ENCODE measurements at places on chromosomes 2 and 18.

GRCh38 chr18:55256226-55256928 is 297.1 kb upstream of the CCDC68 start:
- DNase-seq, result no peak

DNA sequence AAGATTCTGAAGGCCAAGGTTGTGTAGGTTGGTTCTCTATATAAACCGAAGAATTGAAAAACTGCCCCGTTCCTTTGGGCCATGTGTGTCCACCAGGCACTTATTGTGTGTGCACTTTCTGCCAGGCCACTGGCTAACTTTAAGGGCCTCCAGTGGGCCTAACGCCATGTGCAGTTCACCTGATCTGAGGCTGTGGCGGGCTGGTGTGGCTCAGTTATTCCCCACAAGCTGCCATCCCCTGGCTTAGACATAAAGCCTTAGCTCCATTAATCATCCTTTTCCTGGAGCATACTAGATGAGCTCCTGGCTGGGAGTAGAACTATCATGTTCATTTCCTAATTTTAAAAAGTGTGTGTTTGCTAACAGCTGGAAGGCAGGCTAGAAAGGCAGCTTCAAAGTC is 304.1 kb upstream of the TNP1 start:
- no peak for DNase-seq

DNA sequence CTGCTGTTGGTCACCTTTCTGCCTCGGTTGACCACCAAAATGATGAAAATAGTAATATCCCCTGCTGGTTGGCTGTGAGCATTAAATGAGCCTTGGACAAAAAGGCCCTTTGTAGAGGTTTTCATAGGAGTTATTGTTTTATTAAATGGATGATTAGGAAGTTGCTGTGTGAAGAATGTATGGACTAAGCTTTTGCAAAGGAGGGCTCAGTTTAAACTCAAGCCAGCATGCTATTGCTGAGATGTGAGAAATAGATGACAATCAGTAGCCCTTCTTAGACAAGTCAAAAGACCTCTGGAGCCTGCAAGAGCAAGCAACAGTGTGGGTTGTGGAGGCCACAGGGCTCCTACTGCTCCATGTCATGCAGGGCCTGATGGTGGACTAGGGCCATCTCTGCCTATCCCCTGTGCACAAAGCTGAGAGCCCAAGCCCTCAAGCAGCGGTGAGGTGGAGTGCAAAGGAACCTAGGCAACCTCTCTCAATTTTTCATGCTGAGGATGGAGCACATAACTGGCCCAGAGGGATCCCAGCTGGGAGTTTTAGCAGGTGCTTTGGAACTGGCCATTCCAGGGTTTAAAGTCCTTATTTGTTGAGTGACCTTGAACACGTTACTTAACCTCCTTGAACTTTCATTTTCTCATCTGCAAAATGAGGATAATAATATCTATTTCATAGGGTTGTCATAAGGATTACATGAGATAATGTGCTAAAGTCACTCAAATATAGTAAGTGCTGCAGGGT is 37.1 kb downstream of the FOSL2 start:
- no peak for DNase-seq

DNA sequence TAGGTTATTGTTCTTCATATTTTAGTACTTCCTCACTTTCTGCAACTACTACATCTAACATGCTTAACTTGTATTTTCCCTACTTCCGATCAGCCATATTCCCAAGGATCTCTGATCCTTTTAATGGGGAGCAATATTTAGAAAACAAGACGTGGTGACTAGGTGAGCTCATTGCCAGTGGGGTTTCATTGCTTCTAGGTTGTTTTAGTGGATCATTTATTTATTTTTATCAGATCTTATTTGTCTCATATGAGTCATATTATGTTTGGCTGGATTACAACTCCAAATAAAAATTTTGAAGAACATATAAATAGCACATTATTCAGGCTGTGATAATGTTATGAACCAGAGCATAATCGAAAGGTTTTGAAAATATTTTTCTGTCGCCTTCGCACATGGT is 480.9 kb upstream of the TMEFF2 start:
- no peak for DNase-seq

DNA sequence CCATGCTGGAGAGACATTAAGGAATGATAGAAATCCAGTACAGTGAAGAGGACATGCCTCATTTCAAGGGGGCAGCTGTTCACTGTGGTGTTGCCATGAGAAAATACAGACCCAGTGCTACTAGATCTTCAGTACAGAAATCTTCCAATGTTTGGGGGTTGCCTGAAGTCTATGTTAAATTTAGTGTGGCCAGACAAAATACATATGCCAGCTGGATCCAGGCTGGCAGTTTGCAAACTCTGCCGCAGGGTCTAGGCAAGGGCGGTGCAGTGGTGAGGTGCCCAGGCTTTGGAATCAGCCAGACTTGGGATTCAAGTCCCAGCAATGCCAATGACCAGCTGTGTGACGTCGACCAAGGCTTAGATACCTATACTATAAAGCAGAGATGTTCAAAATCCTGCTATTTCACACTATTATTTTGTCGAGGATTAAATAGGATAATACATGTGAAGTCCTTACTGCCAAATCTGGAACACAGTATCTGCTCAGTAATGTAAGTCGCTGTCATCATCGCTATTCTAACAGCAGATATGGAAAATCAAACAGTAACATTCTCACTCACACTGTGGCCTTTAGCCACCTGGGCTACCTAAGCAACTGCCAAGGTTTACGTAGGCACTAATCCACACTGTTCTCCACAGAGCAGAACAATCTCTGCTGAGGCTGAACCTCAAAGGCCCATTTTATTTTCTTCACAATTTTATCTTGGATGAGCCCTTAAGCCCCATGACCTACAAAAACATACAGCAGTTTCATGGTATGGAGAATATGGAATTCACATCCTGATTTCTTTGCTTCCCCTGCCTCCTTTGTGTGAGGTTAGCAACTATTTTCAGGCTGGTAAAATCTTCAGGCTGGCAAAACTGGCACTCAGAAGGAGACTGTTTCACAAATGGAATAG is 5.9 kb upstream of the TMSB10 start:
- DNase-seq, result no peak

GRCh38 chr18:64717026-64717425 is 568.1 kb upstream of the LINC00305 start:
- no peak for DNase-seq

DNA sequence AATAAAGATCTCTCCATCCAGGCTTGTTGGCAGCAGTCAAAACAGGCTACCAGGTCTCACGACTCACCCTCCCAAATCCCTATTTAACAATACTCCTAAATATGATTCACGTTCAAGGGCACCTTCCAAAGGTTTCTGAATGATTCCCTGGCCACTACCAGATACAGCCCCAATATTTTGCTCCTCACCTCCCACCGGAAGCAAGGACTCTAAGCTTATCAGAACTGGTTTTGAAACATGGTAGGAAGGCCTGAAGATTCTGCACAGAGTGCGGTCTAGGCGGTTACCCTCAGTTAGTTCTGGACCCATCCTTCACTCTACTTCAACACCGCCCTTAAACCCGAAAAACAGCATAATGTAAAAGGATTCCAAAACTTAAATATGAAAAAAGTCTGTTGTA is 5.2 kb downstream of the PPP4R1 start:
- DNase-seq, result no peak

GRCh38 chr2:16328521-16329190 is 337.0 kb downstream of the CYRIA start:
- DNase-seq, result no peak

DNA sequence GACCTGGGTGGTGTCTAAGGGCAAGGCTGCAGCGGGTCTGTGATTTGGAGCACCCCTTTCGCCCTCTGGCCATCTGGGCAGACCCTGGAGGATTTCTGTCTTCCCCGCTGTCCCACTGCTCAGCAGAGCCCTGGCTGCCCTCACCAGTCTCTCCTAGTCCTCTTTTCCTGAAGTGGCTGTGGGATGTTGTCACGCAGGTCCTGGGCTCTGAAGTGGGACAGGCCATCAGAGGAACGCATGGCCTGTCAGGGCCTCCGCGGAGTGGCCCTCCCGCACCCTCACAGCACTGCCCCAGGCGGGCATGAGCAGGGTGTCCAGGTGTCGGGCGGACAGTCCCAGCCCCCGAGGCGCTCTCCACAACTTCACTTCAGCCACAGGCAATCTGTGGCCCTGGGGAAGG is 1.1 kb upstream of the TMEM185B start:
- DNase-seq, result no peak

DNA sequence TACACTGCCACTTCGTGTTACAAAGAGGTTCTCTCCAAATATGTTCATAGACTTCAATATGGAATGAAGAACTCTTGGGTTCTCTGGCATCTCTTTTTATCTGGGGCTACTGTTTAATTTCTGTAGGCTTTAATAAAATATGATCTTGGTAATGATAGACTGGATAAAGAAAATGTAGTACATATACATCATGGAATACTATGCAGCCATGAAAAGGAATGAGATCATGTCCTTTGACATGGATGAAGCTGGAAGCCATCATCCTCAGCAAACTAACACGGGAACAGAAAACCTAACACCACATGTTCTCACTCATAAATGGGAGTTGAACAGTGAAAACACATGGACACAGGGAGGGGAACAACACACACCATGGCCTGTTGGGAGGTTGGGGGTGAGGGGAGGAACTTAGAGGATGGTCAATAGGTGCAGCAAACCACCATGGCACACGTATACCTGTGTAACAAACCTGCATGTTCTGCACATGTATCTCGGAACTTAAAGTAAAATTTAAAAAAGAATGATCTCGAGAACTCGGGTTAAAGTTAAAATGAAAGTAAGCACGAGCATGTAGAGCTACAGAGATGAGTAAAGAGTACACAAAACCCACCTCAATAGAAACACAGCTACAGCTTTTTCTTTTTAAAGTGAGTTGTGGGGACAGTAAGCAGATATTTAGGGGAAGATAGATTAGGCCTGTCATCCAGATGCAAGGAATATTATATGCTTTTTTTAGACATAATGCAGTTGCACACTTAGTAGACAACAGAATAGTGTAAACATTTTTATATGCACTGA is 102.3 kb downstream of the SGPP2 start:
- DNase-seq, result no peak

- no peak for DNase-seq
Observed at GRCh38 chr2:147916723-147917122, 71.9 kb downstream of the ACVR2A start.

Measured in pulmonary artery endothelial cell (primary cell).